ENCODE measurements at places on chromosomes 3 and 15. TPM values are rescaled to one million over a fixed set of nuclear protein-coding genes. Genes with fewer than 3 reads are reported as not detected.

The PTH1R gene
- total RNA-seq, result not detected

The MUC20 gene
- 3.5 TPM for total RNA-seq

The PLSCR5 gene
- not detected for total RNA-seq

The GCNT3 gene
- total RNA-seq, result not detected

Data from natural killer cell treated with Interleukin-12 subunit alpha and Interleukin-12 subunit beta and Interleukin-15 and Interleukin-18, amount 100 ng/mL, for 72 hours (primary cell).